ENCODE measurements at places on chromosomes 3 and 15.

- DNase-seq: no peak
These were observed 52.1 kb downstream of the NEK10 start for GRCh38 chr3:27317096-27317495.

DNA sequence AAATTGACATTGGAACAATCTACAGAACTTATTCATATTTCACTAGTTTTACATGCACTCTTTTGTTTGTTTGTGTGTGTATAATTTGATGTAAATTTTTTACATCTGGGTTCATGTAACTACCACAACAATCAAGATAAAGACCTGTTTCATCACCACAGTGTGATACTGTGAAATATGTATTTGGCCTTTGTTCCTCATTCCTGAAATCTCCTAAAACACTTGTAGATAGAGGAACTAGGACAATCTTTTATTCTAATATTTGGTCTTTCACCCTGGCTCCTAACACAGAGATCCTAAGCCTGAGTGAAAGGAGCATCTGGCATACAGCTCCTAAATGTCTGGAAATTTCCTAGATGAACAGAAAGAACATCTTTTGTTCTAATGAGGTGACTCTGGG lies 155.0 kb upstream of the GPR149 start:
- DNase-seq: no peak

DNA sequence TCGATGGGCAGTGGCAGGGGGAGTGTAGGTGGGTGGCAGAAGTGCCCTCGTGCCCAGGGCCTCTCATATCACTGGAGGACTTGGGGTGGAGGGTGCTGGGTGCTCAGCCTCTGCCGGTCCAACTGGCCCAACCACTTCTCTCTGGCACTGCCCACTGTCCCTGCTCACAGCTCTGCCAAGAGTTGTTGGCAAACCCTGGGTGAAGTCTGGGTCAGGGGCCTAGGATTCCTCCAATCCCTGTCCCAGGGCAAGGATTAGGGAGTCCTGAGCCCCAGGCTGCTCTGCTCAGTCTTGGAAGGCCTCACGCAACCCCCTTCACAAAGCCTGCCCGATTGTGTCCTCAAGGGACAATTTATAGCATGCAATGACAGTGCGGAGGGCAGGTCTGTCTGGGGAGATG lies 5.2 kb upstream of the PRKCD start:
- no peak for DNase-seq

GRCh38 chr3:23735535-23736326 lies 70.0 kb upstream of the UBE2E1 start:
- DNase-seq: no peak

DNA sequence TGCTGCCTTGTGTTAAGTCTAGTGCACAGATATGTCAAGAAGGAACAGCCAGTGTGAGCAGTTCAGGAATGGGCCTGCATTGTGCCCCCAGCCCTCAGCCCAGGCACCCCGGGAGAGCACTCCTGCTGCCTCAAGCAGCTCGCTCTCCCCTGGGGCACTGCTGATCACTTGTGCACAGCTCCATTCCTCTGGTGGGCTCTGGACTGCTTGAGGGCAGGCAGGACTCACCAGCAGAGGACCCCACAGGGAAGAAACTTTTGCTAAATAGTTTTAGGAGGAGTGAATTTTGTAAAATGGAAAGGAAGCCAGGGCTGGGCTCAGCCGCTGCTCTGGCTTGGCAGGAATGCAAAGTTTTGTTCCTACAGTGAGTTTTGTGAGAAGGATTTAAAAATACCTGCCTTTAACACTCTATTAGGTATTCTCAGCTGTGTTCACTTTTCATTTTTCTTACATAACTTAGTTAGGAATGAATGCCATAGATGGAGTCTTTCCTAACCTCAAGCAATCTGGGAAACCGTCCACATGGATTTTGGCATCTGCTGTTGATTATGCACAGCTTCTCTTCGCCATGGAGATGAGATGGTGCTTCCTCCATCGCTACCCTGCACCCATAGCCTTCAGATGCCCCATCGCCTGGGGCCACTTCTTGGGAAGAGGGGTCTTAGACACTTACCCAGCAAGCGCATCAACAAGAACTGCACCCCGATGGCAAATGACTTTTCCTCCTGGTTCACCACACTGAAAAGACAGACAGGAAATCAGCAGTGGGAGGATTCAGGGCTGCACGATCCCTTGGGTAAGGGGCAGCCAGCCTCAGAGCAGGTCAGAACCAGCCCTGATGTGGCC lies 42.3 kb upstream of the RAB6B start:
- no peak for DNase-seq

DNA sequence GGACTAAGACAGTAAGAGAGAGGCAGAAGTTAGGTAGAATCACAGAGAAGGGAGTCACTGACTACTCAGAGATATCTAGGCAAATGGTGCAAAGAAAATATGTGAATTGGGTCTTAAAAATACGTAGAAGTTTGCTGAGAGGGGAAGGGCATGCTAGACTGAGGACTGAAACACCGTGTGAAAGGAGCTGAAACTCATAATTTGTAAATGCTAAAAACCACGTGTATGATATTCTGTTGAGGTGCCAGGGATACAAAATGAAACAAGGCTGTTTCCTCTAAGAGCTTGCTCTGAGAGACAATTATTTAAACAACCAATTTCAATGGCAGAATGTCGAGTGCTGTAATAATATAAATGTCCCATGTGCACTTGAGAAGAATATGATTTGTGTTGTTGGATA lies 47.2 kb downstream of the NCK1 start:
- DNase-seq: no peak

DNA sequence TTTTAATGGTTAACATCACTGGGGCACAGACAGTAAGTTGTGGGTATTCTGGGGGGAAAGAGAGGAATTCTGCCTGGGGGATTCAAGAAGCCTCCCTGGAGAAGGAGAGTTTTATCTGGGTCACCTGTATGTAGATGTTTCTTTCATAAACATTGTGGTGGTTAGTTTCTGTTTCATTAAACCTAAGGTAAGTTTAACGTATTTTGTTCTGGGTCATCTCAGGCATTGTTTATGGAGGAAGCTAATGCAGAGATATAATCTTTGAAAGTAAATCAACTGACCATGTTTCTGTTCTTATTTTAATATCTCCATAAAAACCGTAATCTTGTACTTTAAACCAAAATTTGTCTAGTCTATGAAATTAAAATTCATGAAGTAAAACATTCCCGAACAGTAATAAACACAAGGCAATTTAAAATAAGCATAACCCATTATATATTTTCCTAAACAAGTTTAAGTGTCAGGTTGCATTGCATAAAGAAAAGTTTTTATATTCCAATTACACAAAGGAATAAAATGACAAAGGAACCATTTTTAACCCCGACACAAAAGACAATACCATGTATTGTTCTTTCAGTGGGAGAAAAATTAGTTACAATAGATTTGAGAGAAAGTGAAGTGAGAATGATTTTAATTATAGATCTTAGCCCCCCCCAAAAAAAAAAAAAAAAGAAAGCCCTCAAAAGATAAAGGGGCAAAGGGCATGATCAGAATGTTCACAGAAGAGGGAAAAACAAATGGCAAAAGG lies 274.6 kb upstream of the TBL1XR1 start:
- DNase-seq: no peak

DNA sequence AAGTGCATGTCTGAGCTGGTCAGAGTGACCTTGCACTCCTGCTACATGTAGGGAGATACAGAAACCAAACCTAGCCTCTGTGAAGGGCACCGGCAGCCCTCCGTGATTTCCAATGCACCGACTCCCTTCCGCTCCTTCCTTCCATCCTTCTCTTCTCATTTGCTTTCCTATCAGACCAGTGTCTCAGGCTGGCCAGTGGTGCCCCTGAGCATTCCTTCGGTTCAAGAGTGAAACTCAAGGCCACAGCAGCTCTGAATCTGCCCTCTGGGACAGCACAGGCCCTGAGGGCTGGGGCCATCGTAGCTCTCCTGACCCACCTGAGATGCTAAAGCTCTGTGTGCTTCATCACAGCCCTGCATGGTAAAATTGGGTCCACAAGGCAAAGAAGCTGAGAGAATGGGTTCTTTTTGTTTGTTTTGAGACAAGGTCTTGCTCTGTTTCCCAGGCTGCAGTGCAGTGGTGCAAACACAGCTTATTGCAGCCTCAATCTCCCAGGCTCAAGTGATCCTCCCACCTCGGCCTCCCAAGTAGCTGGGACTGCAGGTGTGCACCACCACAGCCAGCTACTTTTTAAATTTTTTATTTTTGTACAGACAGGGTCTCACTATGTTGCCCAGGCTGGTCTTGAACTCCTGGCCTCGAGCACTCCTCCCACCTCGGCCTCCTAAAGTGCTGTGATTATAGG lies 2.3 kb upstream of the BMF start:
- DNase-seq: no peak

DNA sequence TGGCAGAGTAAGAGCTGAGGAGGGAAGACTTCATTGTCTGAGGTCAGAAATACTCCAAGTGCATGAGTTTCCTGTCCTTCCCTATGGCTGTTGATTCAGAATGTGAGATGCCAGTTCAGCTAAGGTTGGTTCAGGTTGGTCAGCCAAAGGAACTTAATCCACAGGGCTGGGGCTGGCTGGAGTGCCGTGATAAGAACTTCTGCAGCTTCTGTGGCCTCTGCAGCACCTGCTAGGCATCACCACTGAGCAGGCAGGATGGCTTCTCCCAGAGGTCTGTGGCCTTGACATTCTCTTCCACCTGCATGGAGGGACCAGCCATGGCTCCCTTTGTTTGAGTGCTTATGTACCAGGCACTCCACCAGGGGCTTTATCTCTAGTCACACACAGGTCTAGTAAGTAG lies 109.5 kb upstream of the PLXNA1 start:
- DNase-seq: no peak

DNA sequence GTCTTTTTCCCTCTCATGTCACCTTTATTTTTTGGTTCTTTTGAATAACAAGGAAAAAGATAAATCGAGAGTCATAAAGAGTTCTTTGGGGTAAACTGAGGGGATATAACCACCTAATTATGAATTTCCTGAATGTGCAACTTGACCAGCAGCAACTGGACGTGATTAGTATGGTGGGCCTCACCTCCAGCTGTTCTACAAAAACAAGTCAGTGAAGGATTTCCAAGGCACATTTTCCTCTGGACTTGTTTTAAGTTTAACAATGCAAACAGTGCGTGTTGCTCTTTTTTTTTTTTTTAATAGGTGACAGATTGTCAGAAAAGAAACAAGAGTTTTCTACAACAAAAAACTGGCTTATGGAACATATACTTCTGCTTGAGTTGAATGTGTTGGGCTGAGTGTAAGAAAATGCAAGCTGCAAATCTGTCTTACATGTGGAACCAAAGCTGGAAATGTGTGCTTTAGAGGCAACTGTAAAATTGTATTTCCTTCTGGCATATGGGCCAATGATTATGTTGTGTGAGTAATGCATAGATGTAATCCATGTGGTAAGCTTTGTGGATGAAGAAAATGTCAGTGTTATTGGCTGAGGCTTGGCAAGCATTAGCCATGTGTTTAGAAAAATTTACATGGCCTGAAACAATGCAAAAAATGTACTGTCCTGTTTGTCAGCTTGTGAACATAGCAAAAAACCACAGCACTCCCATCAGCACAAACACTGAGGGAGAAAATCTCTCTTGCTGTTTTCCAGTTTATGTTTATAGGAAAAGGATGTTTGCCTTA lies 44.5 kb upstream of the FNDC3B start:
- no peak for DNase-seq

DNA sequence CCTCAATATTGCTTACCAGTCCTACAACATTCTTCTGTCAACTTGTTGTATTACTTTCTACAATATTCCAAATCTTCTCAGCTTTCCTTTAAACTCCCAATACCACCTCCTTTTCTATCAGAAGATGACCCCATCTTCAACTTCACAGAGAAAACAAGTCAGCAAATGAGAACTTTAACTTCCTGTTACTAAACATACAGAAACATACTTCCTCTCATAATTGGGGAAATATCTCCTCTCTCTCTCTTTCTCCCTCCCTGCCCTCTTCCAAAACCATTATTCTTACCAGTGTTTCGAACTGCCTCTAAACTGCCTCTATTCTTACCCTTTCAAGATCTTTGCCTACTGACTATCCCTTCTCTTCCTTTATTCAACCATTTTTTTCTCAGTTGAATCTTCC lies 1.8 kb upstream of the SNAP23 start:
- DNase-seq: no peak

GRCh38 chr3:169173636-169174035 lies 489.9 kb downstream of the MECOM start:
- DNase-seq: no peak

DNA sequence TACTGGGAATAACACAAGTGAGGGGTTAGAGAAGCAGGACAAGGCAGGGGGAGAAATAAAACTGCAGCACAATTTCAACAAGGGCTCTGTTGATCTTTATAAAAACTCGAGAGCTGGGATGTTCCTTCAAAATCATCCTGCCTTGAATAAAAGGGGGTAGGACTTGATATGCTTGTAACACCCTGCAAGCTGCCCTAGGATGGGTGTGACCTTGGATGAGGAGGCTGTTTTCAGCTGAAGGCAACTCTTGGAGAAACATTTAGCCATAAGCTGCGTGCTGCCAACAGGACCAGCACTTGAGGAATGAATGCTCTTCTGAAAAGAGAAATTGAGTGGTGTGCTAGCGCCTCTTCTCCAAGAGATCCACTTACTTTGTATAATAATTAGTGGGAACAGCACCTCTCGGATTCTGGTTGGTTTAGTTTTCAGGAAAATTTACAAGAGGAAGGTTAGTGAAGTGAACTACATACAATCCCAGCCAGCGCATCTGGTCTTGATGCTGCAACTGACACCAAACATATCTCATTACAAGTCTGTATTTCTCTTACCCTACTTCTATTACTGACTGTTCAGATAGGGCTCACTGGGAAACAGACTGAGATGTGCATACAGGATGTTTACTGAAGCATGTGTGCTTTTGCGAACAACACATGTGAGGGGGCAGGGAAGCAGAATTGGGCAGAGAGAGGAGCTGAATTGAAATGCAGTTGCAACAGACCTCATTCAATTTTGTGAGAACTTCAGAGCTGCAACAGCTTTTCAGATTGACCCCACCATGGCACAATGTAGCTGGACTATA lies 643.0 kb upstream of the GOLIM4 start:
- no peak for DNase-seq

DNA sequence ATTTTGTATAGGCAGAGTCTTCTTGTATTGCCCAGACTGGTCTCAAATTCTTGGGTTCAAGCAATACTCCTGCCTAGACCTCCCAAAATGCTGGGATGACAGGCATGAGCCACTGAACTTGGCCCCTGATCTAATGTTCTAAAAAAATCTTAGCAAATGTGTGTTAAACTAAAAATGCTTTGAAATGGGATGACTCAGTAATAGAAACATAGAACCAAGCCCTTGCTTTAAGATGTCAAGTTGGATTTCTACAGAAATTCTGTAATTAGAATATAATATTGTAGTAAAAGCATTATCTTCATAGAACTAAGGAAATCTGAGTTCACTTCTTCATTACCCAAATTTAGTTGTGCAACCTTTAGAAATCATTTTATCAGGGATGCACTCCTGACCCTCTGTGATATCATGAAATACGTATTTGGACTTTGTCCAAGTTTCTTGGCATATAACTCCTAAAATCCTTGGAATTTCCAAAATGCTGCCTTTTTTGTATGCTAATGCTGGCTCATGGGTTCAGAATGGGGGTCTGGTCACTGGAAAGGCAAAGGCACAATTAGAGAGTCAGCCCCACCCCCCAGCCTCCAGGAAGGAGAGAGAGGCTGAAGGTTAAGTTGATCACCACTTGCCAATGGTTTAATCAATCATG lies 217.3 kb downstream of the TP63 start:
- no peak for DNase-seq

GRCh38 chr3:142602619-142603385 lies 6.6 kb downstream of the PLS1 start:
- DNase-seq: no peak
